ENCODE measurements at places on chromosomes 1 and 21.

GRCh38 chr1:233197940-233198339 lies 97.6 kb downstream of the PCNX2 start:
- no peak for DNase-seq

DNA sequence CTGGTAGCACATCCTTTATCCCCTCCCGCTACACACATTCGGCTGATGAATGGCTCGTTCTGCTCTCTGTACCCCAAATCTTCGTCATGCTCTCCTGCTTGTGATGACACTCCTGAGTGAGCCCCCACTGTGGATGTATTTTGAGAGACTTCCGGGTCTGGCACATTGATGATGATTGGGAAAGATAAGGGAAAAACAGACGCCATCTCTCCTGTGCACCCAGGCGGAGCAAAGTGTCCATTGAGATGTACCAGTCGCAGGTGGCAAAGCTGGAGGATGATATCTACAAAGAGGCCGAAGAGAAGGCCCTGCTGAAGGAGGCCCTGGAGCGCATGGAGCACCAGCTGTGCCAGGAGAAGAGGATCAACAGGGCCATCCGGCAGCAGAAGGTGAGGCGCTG lies 27.9 kb upstream of the EFHD2 start:
- DNase-seq = no peak

DNA sequence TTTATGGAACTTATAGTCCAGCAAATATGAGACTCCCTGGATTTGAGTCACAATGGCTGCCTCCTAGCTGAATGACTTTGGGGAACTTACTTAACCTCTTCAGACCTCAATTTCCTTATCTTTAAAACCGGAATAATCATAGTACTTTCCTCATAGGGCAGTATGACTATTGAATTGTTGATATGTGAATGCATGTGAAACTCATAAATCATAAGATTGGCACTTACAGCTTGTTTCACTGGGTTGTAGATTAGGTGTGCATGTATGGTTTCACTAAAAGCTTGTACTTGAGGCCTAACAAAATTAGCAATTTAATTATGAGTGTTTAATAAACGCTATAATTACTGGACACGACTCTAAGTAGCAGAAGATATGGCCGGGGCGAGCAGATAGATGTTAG lies 72.5 kb downstream of the ST6GALNAC5 start:
- DNase-seq = peak; percentile 47

DNA sequence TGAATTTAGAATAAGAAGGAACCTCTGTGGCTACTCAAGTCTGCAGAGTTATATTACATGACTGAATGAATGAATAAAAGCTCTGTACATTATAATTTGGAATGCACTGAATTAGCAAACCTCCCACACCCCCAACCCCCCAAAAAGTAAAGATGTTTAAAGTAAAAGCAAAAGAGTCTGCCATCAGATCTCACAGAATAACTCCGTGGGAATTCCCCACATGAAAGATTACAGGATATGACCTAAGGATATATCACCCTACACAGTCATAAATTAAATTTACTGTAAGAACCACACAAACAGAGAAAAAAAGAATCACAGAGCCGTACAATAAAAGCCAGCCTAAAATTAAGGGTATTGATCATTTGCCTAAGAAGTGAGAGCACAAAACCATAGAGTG lies 587.3 kb downstream of the PTPRC start:
- DNase-seq = no peak

DNA sequence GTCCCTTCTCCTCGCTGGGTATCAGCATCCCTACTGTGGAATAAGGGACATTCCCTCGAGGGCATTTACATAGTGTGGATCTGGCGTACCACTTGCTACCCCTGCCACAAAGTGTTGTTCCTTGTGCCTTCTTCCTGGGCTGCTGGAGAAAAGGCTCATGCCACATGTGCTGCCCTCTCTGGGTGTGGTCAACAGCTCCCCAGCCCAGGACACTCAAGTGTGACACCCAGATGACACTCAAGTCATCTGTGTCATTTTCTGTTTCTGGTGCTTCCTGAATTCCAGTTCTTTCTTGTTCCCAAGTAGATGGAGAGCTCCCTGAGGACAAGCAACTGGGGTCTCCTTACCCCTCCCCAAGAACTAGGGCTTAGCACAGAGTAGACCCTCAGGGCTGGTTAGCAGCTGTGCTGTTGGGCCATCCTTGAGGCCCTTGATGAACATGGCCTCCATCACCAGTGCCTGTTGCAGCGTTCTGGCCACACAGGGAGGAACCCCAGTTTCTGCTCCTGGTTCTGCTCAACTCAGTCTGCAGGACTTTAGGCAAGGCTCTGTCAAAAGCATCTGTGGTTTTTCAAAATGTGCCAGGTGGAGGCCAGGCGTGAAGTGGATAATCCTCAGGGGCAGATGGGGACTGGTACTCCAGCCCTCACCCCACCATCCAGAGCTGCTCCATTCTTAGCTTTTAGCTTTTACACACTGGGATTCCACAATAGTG lies 49.0 kb upstream of the CLIC4 start:
- DNase-seq = no peak

DNA sequence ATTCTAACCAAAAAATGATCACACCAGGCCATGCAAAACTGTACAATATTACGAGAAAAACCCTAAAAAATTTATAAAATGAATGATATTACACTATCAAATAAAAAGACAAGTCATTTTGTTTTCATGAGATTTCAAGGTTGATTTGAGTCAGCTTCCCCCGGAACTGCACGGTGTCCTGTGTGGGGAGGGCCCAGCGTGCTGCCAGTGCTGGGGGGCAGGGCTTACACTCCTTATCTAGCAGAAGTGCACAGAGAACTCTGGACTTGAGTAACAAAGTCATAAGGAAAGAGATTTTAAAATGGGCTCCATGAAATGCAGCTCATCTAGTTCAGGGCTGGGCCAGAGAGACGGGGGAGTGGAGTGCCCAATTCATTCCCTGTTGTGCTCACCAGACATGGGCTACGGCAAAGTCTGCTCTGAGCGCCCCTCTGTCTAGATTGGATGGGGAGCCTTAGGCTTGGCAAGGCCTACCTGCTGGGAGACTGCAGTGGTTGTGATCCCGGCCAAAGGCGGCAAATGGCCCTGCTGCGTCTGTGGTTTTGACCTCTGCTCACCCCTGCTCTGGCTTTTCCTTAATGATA lies 50.1 kb downstream of the COQ8A start:
- DNase-seq = peak; percentile 92

DNA sequence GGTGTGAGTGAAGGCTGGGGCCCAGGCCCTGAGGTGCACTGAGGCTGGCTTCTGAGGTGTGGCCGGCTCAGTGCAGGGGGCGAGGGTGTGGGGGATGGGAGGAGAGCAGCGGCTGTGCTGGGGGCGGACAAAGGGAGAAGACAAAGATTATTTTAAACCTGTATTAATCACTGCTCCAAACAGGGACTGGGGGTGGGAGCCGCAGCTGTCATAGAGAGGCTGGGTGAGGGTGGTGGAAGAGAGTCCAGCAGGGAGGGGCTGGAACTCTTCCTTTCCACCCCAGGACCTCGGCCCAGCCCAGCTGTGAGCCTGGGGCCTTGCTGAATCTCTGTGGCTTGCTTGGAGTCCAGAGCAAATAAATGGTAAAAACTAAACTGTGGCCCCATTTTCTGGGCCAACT lies 106.9 kb downstream of the KCND3 start:
- no peak for DNase-seq

- peak; percentile 76 for DNase-seq
Measured at GRCh38 chr1:201713086-201713810, 115.7 kb upstream of the IPO9 start.

GRCh38 chr1:226002667-226003501 lies 3.7 kb upstream of the SDE2 start:
- DNase-seq = peak; percentile 94

DNA sequence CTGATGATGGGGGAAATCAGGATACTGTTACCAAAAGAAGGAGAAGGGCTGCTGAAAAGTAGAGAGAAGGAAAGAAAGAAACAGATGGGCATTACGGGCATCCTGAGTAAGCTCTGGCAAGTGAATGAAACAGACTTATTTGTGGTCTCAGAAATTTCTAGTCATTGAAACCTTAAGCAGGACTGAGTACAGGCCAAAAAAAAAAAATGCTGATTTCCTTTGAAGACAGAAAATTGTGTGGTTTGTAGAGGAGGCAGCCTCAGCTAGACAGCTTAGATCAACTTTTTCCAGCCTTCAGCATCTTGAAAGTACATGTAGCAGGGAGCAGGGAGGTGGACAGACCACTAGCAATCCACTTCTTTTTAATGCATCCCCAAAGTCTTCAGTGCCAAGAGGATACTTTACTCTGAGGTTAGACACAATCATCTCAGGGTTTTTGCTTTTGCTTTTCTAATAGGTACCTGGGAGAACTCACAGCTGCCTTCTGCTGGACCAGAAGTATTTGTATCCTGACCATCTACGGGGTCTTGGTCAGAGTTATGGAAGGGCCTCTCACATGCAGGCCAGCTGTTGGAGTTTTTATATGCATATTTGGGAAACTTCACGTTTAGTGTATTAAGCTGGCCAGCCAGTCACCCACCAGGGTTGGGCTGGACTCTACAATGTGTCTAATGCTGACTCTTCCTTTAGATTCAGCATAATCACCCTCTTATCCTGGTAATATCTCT lies 10.6 kb upstream of the CAPZB start:
- DNase-seq = no peak

DNA sequence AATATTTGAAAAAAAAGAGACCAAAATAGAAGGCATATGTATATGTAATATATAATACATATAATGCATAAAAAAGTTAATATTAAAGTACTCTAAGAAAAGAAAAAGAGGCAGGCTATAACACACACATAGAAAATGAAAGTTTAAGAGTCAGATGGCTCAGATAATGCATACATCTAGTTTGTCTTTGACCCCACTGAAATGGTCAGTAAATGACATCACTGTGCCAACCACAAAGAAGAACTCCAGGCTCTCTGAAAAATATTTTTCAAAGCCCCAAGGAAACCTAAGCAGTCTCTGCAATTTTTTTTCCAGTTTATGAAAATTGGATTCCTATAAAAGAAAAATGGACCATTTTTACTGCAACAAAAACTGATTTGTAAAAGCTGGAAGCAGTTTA lies 55.4 kb upstream of the SCYL3 start:
- DNase-seq = peak; percentile 72

DNA sequence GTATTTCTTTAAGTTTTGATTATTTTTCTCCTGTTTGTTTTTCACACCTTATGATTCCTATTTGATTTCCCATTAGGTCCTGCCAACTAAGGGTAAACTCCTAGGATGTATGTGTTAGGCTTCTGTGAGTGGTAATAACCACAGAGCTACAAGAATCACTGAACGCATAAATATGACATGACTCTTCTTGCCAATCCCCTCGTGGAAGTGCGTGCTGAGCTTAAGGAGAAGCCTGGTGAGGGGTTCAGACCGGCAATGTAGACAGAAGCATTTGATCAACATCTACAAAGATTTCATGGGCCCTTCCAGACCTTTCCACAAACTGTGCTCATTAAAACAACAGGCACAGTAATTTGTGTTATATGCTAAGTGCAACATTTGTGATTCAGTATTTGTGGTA lies 273.8 kb upstream of the SNX7 start:
- no peak for DNase-seq

DNA sequence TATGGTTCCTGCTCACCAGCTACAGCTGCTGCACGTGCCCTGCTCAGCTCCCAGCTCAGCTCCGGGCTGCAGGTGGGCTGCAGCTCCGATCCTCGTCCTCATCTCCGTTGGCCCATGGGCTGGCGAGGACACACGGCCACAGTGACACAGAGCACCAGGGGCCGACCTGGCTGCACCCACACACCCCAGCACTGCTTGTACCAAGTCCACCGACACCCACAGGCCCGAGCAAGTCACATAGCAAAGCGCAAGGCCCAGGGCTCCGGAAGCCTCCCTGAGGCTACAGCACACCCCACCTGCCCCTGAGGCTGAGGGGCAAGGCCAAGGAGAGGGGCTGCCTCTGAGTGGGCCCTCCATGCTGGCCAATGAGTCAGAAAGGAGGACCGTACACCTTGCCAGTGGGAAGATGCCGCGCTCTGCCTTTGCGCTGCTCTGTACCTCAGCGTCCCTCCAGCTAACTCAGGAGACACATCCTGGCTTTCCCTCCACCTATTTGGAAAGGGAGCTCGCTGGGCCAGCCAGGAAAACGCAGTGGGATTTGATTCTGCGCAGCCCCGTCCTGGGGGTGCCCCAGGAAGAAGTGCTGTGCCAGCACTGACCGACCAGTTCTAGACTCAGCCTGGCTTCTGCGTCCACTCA lies 124.8 kb downstream of the SIK1 start:
- no peak for DNase-seq

DNA sequence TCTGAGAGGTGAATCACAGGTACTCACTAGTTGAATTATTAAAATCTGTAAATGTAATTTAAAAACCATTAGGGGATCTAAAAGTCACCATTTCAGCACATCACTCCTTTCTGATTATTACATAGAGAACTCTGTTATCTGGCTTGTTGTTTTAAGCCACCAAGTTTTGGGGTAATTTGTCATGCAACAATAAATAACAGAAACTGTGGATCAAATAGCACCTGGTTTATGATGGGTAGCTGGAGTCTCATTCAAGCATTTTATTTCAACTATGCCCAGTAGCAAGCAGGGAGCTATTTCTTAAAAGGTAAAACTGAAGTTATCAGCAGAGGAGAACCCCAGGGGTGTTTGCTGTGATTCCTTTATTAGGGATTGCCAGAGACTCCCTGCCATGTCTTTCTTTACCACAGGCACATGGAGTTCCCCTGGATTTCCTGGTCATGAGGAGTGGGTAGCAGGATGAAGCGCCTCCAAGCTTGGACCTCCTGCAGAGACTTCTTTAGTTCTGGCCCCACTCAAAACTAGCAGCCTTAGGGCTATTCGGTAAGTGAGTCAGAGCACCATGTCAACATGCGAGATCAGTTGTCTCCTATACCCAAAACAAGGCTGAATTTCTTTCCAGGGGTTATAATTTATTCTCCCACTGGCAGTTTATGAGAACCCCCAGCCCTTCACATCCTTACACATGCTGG lies 179.2 kb downstream of the GIPC2 start:
- DNase-seq = no peak

- no peak for DNase-seq
Measured at GRCh38 chr1:67217417-67217816, 51.2 kb downstream of the IL23R start.

GRCh38 chr1:196380316-196380715 lies 227.9 kb downstream of the KCNT2 start:
- DNase-seq = no peak

DNA sequence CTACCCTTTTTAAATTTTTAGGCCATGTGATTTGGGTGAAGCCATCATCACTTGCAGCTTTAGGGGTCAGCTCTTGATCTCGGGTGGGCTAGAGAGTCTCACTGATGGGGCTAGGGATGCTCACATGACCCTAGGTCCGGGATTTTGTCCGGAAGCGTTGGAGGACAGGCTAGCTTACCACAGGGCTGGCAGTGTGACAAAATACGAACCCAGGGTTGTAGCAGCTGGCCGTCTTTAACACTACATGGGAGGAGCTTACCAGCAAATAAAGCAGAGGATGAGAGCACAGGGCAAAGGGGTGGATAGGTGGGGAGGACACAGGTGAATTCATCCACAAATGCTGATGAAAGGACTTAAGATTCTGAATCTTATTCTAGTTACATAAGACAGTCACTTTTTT lies 21.9 kb downstream of the GPR161 start:
- DNase-seq = no peak

GRCh38 chr1:30742963-30743559 lies 14.5 kb downstream of the LAPTM5 start:
- DNase-seq = no peak

- no peak for DNase-seq
Measured at GRCh38 chr1:75732703-75733102, 8.2 kb downstream of the ACADM start.

- DNase-seq = peak; percentile 77
Measured at GRCh38 chr1:93442008-93442666, 5.8 kb upstream of the FNBP1L start.
